Dermis microvascular lymphatic vessel endothelial cell (primary cell): ENCODE measurements at places on chromosomes 13 and 19. TPM values are rescaled to one million over a fixed set of nuclear protein-coding genes. Genes with fewer than 3 reads are reported as not detected.

GSX1 gene
- not detected in 2 replicates for total RNA-seq

RNASEH2A gene
- total RNA-seq = 15.0 and 16.6 TPM in 2 replicates

ZNF480 gene
- total RNA-seq = 3.2 and 5.2 TPM in 2 replicates

RFPL4AL1 gene
- total RNA-seq = 0.51 TPM in 1 of 2 replicates, not detected in the other

SIGLECL1 gene
- total RNA-seq = not detected in 2 replicates

PSG1 gene
- 0.13 and 0.76 TPM in 2 replicates for total RNA-seq

TEX101 gene
- total RNA-seq = not detected in 2 replicates

POU2F2 gene
- total RNA-seq = 0.26 and 1.0 TPM in 2 replicates

ZNF823 gene
- total RNA-seq = 7.1 and 9.1 TPM in 2 replicates

DBP gene
- total RNA-seq = 1.4 and 2.8 TPM in 2 replicates

MAMSTR gene
- under 0.01 and 0.13 TPM in 2 replicates for total RNA-seq

CGB3 gene
- total RNA-seq = not detected in 2 replicates

PNMA8A gene
- total RNA-seq = under 0.01 and 0.26 TPM in 2 replicates

C19orf38 gene
- total RNA-seq = 0.13 TPM in 1 of 2 replicates, not detected in the other

TDRD12 gene
- under 0.01 and 0.13 TPM in 2 replicates for total RNA-seq

NRTN gene
- total RNA-seq = 0.13 and 0.51 TPM in 2 replicates

TEX26 gene
- not detected in 2 replicates for total RNA-seq

ZNF865 gene
- 0.39 and 1.5 TPM in 2 replicates for total RNA-seq

LIG1 gene
- 27.3 and 37.5 TPM in 2 replicates for total RNA-seq

MCEMP1 gene
- not detected in 2 replicates for total RNA-seq

RFX1 gene
- total RNA-seq = 1.8 and 3.8 TPM in 2 replicates
